NCI-H2107 (cell line): ENCODE measurements at places on chromosomes 5 and 9.

DNA sequence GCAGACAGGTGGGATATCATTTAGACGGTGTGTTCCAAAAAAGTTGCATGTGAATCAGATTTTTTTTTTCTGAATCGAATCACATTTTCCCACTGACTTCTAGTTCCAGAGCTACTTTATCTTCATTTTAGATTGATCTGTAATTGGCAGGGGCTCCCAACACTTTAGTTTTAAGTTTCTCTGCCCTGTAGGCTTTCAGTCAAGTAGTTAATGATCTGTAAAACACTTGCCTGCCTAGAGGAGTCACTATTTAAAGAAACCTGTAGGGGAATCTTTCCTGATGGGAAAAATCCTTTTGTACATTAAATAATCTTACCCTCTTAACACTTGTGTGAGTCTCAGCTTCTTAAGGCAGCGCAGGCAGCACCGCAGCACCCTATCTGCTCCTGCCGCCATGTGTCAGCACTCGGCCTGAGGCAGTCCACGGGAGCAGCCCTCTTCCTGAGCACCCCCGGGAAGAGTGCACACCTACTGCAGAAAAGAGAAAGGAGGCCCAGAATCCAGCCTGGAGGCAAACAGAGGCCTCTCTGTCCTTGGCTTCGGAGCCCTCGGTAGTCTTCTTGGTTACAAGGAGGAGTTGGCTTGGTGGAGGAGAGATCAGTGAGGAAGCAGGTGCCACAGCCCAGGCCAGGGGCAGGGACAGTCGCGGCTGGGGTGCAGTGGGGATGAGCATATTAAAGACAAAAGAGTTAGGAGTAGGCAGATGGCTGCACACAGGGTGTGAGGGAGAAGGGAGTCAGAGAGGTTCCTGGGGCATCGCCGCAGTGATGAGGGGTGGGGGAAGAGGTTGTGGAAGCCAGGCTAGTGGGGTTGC, 209.3 kb downstream of the GAPVD1 start:
- DNase-seq = no peak

DNA sequence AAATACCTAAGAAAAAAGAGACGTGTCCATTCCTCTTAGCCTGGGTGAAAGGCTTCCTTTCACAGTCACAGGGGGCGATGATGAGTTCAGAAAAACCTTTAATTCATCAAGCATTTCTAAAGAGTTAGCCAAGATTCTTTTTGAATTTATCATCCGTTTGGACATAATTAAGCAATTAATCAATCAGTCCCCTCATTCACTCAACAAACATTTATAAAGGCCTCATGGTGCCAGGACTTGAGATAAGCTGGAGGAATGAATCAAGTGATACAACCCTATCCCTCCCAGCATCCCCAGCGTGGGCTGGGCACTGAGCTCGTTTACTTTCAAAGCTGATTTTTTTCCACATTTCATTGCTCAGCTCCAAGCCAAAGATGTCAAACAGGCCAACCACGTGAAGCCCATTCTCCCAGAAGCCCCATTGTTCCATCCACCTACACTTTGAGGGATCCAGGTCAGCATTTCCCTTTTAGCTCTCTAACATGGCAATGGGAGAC, 140.5 kb downstream of the SLIT3 start:
- DNase-seq = no peak

DNA sequence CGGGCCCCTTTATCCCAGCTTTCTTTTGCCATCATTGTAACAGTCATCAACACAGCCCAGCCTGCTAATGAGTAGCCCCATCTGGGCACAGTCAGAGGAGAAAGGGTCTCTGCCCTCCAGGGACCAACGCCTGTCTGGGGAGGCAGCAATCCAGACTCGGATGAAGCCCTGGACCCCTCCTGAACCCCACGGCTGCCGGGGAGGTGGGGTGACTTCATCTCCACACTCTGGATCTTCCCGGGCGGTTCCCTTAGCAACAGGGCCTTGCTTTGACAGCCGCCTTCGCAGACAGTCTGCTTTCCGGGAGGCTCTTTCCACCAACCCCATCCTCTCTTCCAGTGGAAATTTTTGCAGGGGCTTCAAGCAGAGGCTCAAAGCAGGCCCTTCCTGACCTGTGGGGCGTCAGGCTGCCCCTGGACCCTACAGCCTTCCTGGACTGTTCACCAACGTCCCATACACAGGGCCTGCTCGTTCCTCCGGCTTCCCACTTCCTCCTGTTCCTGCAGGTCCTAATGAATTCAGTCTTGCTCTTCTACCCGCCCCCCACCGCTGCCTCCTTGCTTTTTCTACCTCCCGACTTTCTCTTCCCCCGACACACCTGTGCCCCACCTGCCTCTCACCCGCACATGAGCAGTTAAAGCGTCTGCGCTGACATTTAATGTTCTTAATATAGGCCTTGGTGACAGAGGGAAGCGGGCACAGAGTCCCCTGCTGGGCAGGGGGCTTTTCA, 161.7 kb upstream of the MVB12B start:
- DNase-seq = no peak

DNA sequence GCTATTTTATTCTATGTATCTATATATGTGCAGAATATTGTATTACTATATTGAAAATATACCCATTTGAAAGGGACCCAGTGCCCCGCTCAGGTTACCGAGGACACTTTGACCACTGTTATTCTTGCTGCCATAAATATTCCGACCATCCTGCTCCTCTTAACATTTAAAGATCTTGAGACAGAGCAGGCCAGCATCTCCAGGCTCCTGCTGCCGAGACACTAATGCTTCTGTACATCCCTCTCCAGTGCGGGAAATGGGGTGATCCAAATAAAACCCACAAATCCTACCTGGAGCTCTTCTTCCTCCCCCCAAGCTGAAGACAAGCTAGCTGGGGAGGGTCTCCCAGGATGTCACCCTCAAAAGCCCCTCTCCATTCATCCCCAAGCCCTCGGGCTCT, 3.9 kb downstream of the SH3PXD2B start:
- DNase-seq = no peak

- DNase-seq = no peak
Measured at GRCh38 chr5:76660360-76660759, 37.2 kb upstream of the F2RL2 start.

DNA sequence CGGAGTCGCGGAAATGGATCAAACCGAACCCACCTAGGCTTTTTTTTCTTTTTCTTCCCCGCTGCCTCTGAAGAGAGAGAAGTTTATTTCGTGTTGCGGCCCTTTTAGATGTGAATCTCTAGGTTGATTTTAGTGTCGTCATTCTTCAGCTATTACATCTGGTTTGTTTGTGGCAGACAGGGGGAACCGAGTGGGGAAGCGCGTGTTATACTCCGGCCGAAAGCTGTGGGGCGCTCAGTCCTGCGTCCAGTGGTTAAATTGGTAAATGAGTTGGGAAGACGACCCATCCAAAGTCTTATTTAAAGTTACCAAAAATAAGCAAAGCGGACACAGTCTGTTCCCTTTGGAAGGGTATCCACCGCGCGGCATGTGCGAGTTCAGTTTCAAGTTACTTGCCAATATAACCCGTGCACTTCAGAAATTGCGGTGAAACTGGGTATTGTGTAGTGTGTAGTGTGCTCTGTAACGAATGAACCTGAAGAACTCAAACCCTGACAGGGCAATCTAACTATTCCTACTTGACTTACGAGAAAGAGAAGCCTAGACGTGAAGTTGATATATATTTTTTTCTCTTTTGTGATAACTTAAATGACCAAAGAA, 1.3 kb downstream of the MAN2A1 start:
- DNase-seq = no peak

DNA sequence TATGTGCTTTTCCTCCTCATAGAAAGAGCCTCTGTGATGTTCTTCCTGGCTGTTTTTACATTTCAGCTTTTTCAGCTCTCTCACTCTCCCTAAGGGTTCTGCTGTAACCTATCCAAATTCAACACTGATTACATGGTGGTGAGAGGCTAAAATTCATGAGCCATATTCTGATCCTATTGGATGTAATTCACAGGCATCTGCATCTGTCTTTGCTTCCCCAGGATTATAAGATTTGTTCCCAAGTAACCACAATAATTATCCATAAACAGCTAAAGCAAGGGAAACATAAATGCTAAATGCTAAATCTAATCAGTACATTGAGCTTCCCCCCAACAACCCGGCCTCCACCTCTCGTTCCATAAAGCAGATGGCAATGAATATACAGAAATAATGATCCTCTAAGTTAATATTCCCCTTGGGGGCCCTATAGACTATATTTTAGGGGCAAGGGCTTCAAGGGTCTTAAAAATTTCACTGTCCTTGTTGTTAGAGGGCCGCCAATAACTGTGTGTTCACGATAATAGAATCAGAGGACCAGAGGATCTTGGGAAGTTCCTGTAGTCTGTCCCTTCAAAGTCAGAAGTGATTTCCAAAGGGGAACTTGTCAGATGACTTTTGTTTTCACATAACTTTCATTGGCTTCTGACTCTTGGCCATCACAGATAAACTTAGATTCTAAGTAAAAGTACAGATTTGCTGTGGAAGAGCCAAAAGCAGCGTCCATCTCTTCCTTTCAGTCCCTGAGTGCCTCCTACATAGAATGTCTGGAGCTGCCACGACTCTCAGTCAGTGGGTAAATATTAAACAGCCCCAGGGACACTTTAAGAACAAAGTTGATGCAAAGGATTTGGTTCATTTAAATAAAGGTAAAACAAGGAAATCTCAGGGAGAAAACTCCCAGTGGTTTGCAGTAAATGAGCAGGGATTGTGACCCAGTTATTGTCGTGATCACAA, 125.6 kb downstream of the ALDH1A1 start:
- DNase-seq = no peak

GRCh38 chr9:18052060-18052459, 421.9 kb upstream of the ADAMTSL1 start:
- no peak for DNase-seq

DNA sequence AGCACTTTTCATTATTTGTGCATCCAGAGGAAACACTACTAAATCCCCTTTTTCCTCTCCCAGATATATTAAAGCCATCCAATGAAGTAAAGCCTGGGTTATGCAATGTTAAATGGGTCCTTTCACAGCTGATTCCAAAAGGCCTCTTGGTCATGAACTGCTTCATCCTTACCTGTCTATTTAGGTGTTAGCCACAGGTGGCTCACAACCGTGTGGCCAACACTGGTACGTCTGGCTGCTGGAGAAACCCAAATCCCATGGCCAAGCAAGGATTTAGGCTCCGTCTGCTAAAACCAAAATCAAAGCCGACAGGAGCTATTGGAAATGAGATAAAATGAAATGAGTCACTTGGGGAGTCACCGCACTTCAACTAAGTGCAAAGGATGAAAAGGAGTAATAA, 193.9 kb downstream of the ADCY2 start:
- DNase-seq = no peak

DNA sequence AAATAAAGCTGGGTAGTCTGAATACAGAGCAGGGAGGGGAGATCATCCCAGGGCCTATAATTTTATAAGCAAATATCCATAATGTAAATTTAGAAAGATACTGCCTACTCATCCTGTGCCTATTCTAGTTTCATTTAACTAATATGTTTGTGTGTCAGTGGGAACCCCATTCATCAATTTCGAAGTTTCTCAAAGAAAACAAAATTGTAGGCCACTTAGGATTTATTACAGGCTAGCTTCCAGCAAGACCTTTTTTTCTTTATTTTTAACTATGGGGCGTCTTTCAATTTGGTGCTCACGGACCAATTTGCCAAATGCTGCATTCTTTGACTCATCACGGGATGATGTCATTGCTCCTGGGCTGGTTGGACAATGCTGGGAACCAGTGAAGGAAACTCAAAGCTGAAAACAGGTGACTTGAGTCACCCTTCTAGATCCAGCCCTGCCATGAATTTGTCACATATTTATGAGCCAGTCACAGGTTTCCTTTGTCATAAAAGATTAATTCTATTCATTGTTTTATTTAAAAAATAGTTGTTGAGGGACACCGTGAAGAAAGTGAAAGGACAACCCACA, 13.4 kb downstream of the PCSK5 start:
- DNase-seq = no peak

GRCh38 chr5:82439750-82440445, 161.7 kb upstream of the RPS23 start:
- no peak for DNase-seq

GRCh38 chr5:109844695-109845094, 155.0 kb downstream of the MAN2A1 start:
- DNase-seq = no peak

GRCh38 chr9:33289496-33289895, 820 bp upstream of the NFX1 start:
- no peak for DNase-seq

DNA sequence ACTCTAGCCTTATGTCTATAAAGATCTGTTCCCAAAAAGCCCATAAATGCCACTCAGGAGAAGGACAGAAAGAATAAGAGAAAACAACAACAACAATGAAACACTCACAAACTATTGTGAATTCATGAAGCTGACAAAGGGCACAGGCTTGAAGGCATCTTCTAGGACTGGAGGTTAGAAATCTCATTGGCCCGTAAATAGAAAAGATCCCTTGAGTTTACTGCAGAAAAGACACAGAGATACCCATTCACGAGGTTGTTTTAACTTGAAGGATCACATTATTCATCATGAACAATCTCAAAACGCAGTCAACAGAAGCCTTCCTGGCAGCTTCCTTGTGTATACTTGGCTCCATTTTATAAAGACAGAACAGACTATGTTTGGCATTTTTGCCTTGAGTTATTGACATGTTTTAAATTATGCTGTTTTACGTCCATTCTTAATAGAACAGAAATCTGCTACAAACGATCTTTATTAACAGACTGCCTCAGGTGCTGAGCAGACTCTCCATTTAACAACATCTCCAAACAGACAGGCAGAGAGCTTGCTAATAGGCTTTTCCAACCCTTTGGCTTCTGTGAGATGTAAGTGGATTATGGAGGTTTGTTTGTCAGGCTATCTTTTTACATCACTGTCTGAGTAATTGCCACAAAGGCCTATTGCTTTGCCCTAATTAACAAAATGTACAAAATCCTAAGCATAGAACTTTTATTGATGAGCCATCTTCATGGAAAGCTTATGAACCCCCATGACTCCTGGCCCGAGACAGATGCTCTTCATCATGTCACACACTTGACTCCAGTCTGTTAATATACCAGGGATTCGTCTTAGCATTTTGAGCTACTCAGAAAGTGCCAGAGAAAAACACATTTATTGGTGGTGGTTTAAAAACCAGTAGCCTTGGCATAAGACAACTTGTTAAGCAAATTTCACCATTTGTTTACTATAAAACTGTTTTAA, 735.3 kb upstream of the ZNF608 start:
- DNase-seq = no peak

GRCh38 chr9:23823986-23824829, 1.8 kb downstream of the ELAVL2 start:
- DNase-seq = no peak

DNA sequence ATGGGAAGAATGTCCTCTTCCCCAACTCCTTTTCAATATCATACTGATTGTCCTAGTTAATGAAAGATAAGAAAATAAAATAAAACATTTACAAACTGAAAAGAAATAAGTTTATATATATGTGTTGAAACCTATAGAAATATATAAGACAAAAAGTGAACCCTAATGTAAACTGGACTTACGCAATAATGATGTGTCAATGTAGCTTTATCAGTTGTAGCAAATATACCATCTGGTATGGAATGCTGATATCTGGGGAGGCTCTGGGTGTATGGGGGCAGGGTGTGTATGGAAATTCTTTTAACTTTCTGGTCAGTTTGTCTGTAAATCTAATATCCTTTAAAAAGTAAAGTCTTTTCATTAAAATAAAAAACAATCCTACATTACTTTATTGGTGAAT, 603.9 kb downstream of the DMRTA1 start:
- DNase-seq = no peak

- DNase-seq = no peak
Measured at GRCh38 chr5:33764786-33765185, 127.0 kb downstream of the ADAMTS12 start.
